Left lung (tissue), 14 donors: ENCODE measurements at places on chromosomes 16 and 17.

GRCh38 chr17:66944351-66945146 lies 20.0 kb upstream of the CACNG4 start:
- H3K4me1 ChIP-seq, result no peaks in the 10 kb centered on the region
- no peaks in the 10 kb centered on the region for H3K36me3 ChIP-seq
- H3K27ac ChIP-seq, result no peak overlapping the region
- no peak overlapping the region for H3K4me3 ChIP-seq
- DNase-seq, result no peak

GRCh38 chr16:88005181-88005581 lies 53.9 kb downstream of the BANP start:
- H3K27me3 ChIP-seq, result no peaks in the 10 kb centered on the region
- H3K36me3 ChIP-seq, result no peaks in the 10 kb centered on the region
- H3K4me3 ChIP-seq, result no peak overlapping the region
- H3K27ac ChIP-seq, result no peak overlapping the region
- H3K4me1 ChIP-seq, result peaks cover 2% of the 10 kb centered on the region

- no peak overlapping the region for H3K27ac ChIP-seq
- DNase-seq, result no peak
- peaks cover 52% of the 10 kb centered on the region for H3K27me3 ChIP-seq
- H3K4me1 ChIP-seq, result no peaks in the 10 kb centered on the region
- H3K4me3 ChIP-seq, result no peak overlapping the region
These were observed 144.8 kb upstream of the CCL2 start for GRCh38 chr17:34110315-34110714.

DNA sequence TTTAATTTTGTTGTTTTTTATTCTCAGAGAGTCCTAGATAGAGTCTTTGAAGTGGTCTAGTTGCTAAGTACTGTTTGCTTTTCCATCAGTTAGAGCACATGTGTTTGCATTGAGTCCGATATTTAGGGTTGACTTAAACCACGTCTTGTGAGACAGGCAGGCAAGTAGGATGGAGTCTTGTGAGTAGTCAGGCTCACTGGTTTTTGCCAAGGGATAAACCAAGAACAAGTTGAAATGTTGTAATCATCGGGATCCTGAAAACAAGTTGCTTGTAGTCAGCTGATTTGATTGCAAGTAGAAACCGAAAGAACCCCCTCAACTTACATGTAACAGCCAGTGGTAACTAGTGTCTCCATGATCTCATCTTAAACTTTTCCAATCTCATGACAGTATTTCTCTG lies 17.2 kb downstream of the ATP6V0A1 start:
- DNase-seq, result no peak
- H3K36me3 ChIP-seq, result no peaks in the 10 kb centered on the region
- H3K27ac ChIP-seq, result peak overlapping the region; percentile 53
- H3K4me1 ChIP-seq, result peaks cover 12% of the 10 kb centered on the region
- H3K27me3 ChIP-seq, result no peaks in the 10 kb centered on the region

DNA sequence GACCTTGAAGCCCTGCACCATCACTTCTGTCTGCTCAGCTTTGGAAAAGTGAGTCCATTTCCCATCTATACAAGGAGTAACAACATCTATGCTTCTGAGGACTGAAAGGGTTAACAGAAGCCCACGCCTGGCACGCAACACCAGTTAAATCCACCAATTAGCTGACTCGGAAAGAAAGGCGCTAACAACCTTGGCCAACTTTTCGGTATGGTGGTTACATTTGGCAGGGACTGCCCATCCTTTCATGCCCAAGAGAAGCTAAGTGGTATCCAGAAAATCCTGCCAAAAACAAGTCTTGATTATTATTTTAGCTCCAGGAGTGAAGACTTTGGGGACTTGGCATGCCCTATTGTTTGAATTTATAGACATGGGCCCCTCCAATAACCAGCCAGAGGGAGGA lies 202.3 kb upstream of the RPL38 start:
- H3K36me3 ChIP-seq, result no peaks in the 10 kb centered on the region
- no peaks in the 10 kb centered on the region for H3K27me3 ChIP-seq
- H3K4me3 ChIP-seq, result no peak overlapping the region
- no peak overlapping the region for H3K27ac ChIP-seq
- no peaks in the 10 kb centered on the region for H3K4me1 ChIP-seq
